ENCODE measurements at places on chromosomes 12 and 14.

DNA sequence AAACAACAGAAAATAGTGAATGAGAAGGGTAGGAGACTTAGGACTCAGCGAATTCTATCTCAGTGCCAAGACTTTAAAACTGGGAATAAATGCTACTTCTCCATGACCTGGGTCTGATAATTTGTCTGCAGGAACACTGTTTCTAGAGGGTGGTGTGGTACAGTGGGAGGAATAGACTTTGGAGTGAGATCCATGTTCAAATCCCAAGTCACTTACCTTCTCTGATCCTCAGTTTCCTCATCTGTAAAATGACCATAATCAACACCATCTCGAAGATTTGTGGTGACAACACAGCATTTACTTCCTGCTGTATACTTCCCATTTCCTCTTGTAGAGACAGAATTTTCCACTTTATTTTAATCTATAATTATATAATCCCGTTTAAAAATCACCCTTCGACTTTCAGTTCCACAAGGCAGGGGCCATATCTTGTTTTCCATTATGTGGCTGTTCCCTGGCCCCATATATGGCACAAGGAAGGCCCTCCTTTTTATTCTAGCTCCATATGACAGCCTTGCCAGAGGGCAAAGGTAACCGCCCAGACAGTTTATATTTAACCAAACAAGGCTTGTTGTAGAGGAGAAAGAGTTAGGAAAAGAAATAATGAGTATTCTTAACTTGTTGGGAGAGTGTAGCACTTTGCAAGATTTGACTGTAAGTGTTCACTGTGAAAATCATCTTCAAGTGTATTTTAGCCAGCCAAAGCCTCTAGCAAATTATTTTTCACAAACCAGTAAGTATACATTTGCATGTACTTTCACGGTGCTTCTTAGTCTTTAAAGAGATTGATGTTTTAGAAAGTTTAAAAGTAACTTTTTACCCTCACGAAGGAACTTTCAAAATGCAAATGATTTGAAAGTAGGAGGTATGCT is 243.1 kb downstream of the AKAP6 start:
- DNase-seq: no peak

GRCh38 chr14:56660677-56661389 is 81.2 kb downstream of the TMEM260 start:
- DNase-seq: peak; percentile 67

DNA sequence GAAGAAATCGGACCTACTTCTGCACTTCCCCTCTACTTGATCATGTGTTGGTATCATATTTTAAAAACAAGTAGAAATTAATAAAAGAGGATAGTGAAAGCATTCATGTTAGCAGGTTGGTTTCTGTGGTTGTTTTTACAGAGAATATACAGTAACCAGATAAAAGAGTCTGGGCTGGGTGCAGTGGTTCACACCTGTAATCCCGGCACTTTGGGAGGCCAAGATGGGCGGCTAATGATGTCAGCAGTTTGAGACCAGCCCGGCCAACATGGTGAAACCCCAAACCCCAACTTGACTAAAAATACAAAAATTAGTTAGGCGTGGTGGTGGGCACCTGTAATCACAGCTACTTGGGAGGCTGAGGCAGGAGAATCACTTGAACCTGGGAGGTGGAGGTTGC is 55.9 kb downstream of the LRP6 start:
- DNase-seq: no peak

GRCh38 chr14:64701660-64702059 is 2.6 kb upstream of the PLEKHG3 start:
- DNase-seq: no peak

DNA sequence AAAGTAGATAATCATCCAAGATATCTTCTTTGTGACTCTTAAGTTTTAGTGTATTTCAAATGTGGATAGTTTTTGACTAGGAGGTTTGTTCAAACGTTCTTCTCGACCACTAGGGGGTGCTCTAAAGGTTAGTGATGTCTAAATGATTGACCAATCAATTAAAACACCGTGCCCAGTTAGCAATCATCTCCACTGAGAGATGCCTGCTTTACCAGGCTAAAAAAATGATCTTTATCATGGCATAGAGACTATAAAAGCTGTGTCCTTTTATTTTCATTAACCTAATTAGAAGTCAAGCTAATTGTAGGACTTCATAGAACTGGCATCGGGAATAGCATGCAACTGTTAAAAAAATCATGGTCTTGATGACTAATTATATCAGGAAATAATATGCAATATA is 153.9 kb downstream of the PRKCH start:
- peak; percentile 34 for DNase-seq

DNA sequence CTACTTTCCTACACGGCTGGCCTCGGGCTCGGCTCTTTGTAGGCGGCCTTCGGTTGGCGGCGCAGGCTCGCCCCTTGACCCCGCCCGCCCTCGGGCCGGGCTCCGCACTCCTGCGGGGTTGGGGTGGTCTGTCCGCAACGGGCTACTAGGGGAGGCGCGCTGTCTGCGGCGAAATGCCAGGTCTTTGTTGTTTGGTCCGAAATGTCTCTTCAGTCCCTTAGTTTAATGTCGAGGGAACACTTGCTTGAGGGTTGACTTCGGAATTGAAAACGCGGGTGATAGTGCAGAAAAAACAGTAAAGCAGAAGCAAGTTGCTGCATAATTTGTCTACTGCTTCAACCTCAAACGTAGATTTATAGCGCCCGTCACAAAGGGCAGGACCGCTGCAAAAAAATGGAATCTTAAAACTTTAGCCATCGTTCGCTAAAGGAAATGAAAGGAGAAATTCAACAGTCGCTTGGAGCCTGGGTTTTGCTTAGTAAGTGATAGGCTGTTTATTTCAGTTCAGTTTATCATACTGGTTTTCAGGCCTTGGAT is 390 bp downstream of the JKAMP start:
- peak; percentile 36 for DNase-seq

All from NCI-H510A (cell line).